ENCODE measurements at places on chromosomes 1 and 21.

- DNase-seq: peak; percentile 83
Observed at GRCh38 chr1:94325377-94326302, 88.3 kb upstream of the ARHGAP29 start.

DNA sequence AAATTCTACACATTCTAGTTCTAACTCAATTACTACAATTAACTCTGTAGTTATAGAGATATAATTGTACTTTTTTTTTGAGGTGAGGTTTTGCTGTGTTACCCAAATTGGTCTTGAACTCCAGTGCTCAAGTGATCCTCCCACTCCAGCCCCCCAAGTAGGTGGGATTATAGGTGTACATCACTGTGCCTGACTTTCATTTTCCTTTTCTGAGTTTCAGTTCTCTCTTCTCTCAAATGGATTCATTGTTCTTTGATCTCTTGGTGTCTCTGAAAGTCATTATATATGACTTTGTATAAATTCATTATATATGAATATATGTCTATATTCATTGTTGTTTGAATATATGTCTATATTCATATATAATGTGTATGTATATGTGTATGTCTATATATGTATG lies 74.0 kb upstream of the GALNT2 start:
- DNase-seq: no peak

DNA sequence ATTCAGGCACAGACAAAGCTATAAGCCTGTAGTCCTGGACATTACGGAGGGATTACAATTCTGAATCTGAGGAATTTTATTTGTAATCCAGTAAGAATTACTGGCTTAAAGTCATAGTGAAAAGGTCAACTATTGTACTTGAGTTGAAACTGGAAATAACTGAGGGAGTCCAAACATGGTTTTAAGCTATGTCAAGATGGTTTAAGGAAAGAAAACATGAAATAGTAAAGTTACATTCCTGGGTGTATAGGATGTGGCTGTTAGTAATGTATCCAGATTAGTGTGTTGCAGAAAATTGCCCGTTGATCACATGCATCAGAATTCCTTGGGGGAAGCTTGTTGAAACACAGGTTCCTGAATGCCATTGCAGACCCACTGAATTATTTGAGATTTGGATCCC lies 124.8 kb upstream of the GORAB start:
- no peak for DNase-seq

DNA sequence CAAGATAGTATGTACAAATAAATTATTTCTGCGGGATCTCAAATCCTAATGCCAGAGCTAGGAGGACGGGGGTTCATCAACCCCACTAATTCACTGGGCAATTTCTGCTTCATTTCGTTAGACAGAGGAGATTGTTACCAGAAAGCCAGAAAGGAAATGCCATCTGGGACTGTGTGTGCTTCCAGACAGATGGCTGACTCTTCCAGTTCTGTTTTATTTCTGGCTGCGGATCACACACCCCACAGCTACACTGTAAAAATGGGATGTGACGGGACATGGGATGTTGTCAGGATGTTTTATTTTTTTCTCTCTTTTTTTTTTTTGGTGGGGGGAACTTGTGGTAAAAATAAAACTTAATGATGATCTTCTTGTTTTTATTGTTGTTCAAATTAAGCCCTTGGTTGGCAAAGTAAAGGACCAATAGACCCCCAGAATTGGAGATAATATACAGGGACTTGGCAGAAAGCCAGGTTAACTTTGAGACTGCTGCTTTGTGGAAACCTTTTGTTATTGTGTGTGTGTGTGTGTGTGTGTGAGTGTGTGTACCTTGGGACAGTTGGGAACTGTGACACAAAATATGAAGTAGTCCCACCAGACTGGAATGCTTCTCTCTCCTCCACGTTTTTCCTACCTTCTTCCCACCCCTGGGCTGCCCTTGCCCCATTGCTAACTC lies 114.5 kb downstream of the NUF2 start:
- DNase-seq: no peak

- DNase-seq: no peak
Observed at GRCh38 chr1:30312226-30312625, 411.2 kb downstream of the MATN1 start.

- DNase-seq: peak; percentile 85
Observed at GRCh38 chr1:225919906-225920305, 4.1 kb downstream of the PYCR2 start.

DNA sequence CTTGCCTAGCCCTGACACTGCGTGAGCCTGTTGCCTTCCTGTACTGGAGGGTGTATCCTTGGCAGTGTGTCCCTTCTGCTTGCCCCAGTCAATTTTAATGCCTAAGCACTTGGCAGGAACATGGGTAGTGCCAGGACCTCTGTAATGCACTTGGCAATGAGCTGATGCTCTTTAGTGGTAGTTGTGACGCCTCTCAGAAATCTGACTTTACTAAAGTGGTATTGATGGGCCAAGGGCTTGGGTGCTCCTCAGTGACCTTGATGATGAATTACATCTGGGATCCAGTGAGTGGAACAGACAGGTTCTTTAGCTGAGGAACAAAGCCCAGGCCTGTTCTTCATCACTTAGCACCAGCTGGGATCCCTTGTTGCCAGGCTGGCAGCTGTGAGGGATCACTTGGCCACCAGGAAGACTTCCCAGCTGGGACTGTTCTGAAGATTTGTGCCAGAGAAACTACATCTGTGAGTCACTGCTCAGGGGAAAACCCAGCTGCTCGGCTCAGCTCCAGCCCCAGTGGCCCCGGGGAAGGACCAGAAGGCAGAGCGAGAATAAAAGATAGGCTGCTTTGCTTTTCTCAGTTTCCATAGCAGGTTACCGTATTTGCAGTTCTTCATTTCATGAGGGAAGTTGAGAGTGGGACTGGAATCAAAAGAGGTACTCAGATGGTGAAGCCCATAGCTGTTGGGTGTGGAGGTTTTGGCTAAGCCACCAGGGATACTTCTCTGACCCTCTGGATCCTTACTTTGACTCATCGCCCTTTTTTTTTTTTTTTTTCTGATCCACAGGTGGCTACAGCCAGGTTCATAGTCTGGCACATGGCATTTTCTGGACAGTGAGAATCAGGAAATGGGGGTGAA lies 28.5 kb upstream of the KCNA2 start:
- no peak for DNase-seq

DNA sequence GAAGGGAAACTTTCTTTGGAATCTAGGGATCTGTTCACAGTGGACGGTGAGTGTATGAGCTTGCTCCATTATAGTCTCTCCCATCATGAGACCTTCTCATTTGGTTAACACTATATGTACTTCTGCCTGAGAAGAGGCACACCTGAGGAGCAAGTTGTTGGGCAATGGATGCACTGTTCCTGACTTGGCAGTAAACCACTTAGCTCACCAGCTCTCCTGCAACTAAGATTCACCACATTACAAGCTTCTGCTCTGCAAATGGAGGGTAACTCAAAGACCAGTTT lies 10.2 kb downstream of the MACF1 start:
- no peak for DNase-seq

All from foreskin melanocyte (primary cell).